ENCODE measurements at places on chromosomes 1 and 21.

DNA sequence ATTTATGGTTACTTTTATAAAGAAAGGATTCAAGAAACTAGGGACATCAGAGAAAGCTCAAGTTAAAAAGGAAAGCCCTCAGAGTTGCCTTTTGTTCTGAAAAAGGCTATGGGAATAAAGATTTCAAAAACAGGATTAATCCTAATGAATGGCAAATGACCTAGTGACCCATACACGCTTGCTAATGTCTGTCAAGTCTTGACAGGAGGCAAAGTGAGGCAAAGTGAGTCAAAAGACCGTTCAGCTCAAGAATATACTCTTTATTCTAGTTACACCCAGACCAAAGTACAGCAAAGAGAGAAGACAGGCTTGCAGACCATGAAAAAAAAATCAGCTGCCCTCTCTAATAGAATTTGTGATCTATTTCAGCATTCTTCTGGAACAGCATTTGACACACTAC lies 3.5 kb downstream of the ZNF436 start:
- no peak for DNase-seq

DNA sequence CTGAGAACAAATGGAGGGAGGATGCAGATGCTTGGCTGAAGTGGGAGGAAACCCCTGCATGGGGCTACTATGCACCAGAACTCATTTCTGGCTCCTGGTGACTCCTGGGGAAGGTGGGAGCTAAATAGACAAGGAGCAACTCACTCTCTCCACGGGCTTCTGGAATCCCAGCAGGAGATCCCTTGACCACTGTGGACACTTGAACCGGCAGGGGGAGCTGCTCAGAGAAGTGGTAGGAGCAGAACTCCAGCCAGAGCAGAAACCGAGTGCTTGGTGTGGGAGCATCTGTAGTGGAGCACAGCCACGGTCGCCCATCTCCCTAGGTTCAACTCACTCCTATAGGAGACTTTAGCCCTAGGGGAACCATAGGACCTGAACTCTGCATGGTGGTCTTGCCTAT lies 205.6 kb upstream of the GJB5 start:
- DNase-seq = no peak

DNA sequence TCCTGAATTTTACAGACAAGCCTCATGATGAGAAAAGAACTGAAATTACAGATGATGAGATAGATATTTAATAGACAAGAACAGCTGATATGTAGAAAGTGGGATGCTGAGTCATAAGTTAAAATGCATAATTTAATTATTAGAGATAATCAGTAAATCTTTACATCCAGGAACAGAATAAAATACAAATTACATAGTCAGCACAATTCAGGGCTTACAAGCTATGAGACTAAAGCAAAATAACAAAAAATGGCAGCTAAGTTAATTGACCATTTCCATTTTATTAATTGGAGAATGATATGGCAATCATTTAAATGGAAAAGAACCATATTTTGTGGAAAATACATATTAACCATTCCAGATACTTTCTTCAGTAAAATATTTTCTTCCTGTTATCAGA lies 40.2 kb upstream of the MAN1A2 start:
- no peak for DNase-seq

- no peak for DNase-seq
Observed at GRCh38 chr1:177278626-177279390, 108.0 kb downstream of the BRINP2 start.

DNA sequence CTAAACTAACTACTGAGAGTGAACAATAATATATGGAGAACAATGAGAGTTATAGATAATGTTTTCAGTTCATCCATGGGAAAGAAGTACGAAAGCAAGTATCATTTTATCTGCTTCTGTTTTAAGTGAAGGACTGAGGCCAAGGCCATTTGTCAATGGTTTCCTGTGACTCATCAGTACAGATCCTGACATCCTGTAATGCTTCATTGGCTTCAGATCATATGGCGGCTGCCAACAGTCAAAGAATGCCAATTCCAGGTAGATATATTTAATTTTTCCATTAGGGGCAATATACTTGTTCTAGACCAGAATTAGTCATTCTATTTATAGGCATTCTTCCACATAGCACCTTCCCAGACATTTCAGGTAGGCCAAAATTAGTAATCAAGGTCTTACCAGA lies 97.3 kb downstream of the USH2A start:
- DNase-seq = no peak

DNA sequence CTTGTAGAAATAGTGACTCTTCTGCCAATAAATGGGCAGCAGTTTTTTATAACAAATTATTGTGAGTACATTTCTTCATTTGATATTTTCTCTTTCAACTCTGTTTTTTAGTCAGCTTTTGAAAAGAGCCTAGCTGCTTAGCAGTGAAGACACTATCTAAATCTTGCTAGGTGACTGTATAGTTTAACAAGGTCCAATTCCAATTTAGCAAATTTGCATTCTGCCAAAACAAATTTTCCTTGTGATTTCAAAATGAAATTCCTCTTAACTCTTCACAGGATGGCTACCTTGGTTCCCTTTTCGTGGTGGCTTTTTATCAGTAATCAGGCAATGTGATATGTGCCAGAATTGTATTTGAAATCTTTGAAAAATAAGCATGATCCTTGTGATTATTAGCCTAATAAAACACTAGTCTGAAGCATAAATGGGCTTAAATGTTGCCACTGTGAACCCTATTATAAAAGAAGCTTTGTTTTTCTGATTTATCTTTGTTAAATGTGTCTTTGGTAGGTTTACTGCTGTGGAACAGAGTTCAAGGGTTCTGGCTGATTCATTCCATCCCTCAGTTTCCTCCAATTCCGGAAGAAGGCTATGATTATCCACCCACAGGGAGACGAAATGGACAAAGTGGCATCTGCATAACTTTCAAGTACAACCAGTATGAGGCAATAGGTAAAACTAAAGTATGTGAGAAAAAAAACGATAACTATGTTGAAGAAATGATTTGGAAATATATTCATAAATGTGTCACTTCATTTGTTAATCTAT lies 12.2 kb downstream of the DNASE2B start:
- no peak for DNase-seq

GRCh38 chr1:204080163-204080903 lies 7.4 kb downstream of the SOX13 start:
- no peak for DNase-seq

DNA sequence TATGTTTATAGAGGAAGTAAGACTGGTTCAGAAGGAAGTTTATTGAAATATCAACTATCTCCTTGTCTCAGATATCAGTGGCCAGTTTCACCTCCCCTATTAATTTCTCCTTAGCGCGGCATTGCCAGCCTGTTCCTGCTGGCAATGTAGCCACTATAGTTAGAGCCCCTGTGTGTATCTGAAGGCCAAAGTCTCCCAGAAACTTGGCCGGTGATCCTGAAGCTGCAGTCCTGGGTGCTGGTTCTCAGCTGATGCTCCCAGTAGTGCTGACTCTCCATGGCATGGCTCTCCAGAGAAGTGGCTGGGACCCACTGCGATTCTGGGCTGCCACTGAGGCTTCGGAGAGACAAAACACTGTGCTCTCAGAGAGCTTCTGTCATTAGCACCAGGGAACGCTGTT lies 59.9 kb downstream of the TNN start:
- no peak for DNase-seq

DNA sequence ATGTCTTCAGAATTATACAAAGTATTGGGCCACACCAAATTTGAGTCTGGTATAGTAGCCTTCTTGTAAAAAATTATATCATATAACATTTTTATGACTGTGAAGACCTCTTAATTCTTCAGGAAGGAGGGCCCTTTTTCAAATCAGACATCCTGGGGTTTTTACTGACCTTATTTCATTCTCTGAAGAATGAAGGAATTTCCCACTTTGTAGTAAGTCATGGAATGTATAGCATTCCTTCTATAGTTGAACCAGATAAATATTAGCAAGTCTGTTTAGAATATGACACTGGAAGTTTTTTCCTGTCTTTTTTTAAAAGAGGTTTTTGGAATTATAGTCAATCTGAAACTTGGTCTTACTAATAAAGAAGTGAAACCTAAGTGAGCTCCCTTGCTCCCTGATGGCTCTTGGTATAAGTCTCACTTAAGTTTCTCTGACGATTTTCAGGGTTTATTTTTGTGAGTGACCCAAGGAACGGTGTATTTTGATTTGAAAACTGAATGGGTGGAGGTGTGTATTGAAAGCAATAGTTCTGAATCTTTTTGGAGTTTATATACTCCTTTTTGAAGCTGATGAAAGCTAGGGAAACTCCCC lies 23.7 kb downstream of the SNX27 start:
- DNase-seq = peak; percentile 32

- DNase-seq = no peak
Observed at GRCh38 chr1:180365039-180365438, 135.0 kb downstream of the LHX4 start.

GRCh38 chr1:49408346-49408745 lies 615.4 kb downstream of the AGBL4 start:
- no peak for DNase-seq

- no peak for DNase-seq
Observed at GRCh38 chr1:193581341-193581740, 394.9 kb upstream of the B3GALT2 start.

DNA sequence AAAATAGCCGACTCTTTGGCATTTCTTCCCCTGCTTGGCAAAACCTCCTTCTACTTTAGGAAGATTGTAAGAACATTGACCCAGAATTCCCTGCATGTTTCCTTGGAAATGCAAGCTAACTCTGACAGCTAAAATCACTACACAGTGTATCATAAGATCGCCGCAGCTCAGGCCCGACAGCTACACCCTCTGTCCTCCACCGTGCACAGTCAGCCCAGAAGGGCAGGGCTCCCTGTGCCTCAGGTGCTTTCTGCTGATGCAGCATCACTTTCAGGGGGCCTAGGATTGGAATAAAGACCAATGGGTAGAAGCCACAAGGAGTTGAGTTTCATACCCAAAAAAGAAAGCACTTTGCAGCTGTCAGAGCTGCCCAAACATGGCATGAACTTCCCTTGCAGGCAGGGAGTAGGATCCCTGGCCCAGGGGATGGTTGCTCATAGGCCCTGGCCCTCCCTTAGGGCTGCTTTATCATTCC lies 145.3 kb downstream of the SEC16B start:
- no peak for DNase-seq

DNA sequence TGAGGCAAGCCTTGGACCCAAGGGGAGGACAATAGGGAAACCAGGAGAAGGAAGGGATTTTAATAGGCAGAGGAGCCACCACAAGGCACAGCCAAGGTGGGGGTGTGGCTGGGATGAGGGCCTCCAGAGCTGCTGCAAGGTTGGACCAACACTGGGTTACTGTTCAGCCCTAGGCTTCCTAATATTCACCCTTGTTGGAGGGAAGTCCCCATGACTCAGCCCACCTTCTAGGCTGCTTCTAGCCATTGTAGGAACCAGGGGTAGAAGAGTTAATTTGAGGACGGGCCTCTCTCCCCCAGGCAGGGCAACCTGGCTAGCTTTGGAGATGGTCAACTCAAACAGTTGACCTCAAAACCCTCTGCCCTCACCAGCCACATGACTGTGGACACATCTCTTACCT lies 59.5 kb downstream of the KCNN3 start:
- peak; percentile 47 for DNase-seq

DNA sequence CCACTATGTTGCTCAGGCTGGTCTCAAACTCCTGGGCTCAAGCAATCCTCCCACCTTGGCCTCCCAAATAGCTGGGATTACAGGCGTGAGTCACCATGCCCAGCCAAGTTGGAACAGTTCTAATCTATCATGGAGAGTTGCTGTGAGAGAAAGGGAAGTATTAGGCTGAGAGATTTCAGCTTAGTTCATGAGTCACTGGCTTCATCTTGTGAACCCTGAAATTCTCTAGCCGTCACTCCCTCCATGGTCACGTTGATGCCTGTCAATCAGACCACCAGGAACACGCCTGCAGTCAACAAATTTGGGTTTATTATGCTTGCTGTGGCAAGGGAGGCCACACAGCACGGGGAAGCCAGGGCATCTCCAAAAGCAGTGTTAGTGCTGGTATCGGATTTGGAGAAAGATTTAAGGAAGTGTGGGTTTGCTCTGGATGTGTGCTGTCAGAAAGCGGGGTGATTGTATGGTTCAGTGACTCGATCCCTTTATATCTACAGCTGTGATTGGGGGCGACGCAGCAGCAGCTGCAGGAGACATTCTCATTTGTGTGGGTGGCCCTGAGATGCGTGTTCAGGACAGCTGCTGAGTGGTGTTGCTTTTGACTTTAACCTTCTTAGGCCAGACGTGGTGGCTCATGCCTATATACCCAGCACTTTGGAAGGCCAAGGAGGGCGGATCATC lies 18.7 kb downstream of the UQCRHL start:
- DNase-seq = no peak

DNA sequence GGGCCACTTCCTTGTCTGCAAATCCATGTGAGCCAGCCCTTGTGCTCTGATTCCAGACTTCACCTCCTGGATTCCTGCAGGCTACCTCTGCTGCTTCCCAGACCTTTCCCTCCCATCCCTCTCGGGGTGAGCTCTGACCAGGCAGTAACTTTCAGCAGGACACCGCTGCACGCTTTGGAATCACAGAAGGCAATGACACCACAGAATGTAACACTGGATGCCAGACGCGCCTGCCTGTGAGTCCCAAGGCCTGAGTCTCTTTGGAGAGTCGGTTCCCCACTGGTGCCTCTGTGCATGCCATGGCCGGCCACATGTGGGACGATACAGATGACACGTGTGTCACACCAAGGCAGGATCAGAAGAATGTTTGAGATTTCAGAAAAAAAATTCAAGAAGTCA lies 89.7 kb upstream of the ERRFI1 start:
- DNase-seq = no peak

DNA sequence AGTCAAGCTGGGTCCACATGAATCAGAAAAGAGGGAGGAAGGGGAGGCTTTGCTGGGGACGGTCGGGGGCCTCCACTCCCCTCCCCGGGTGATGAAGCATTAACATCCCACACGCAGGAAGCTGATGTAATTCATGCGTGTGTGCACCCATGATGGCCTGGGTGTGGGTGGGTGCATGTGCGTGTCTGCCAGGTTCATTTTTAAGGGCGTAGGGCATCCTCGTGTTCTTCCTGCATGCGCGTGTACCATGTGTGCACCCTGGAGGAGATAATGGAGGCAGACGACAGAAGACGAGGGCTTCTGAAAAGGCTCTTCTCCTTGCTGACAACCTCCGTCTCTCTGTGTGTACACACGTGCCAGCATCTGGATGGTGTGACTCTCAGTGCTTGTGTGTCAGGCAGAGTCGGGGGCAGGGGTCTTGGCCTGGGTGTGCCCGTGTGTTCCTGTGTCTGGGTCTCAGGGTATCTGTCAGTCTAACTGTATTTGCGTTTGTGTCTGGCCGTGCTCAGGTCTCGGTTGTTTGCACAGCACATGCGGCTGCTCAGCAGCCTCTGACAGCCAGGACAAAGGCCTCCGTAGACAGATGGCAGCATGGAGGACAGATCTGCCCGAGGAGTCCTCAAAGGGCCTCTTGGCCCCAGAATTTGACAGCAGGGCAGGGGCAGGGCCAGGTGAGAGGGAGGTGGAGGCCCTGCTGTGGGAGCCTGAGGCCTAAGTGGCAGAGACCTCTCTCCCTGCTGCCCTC lies 2.4 kb downstream of the RAP1GAP start:
- DNase-seq = no peak

DNA sequence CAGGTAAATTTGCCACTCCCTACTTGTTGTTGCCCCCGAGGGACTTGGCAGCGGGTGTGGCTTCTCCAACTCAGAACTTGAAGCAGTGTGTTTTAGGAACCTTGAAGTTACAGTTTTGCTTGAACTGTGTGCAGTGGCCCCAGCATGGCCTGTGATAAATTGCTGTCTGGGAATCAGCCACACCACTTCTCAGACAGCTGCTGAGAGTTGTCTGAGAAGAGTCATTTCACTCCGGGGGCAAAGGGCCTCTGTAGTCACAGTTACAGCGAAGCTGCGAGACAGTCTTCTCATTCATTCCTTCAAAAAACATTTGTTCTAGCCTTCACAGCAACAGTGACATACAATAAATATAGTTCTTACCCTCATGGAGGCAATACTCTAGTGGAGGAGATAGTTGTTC lies 70.3 kb downstream of the PROX1 start:
- DNase-seq = no peak

- no peak for DNase-seq
Observed at GRCh38 chr1:93416183-93416582, 31.7 kb upstream of the FNBP1L start.
